ENCODE measurements at places on chromosomes 13 and 19. TPM values are rescaled to one million over a fixed set of nuclear protein-coding genes. Genes with fewer than 3 reads are reported as not detected.

GRCh38 chr19:49071860-49072547 is 495 bp downstream of the KCNA7 start:
- no peak for DNase-seq

DNA sequence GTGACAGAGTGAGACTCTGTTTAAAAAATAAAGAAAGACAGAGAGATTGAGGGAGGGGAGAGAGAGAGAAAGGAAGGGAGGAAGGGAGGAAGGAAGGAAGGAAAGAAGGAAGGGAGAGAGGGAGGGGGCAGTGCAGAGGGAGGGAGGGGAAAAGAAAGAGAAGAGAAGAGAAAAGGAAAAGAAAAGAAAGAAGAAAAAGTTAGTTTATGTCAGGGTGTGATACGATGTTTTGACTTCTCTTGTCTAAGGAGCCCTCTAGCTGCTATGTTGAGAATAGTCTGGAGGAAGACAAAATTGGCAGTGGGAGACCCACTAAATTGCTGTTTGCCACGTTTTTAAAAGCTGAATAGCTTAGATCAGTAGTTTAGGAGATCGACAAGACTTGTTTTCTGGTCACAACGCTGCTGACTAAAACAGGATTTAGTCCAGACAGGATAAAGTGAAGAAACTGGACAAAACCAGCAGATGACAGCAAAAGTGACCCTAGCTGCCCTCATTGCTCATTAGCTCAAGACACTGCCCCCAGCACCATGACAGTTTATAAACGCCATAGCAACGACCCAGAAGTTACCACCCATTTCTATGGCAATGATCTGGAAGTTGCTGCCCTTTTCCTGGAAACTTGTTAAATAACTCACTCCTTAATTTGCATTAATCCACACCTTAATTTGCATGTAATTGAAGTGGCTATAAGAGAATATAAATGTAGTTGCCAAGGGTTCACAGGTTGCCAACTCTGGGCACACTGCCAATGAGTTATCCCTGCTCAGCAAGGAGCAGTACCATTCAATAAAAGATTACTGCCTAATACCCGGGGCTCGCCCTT is 11.1 kb downstream of the TEX101 start:
- peak; percentile 18 for DNase-seq

DNA sequence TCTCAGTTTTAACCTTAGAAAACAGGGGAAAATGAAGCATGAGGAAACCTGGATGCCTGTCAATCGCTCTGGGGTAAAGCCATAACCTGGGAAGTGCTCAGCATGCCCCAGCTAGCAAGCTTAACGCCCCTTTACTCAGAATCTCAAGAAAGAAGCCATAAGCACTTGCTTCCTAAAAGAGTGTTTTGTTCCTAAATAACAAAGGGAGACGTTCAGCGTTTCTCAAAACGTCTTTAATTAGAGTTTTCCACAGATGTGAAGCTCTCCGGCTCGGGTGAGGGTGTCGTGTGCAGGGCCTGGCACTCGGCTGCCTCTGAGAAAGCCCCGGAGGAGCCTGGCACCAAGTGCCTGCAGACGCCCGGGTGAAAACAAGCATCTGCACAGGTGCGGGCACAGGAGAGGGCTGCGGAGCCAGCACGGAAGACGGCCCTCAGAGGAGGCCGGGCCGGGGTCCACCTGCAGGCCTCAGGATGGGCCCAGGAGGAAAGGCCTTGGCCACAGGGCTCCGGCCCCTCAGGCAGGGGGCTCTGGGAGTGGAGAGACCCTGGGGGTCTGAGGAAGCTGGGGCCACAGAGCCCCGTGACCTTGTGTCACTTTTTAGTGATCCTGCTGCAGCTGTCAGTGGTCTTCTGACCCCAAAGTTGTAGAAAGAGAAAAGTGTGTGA is 6.2 kb downstream of the GAS6 start:
- no peak for DNase-seq

DNA sequence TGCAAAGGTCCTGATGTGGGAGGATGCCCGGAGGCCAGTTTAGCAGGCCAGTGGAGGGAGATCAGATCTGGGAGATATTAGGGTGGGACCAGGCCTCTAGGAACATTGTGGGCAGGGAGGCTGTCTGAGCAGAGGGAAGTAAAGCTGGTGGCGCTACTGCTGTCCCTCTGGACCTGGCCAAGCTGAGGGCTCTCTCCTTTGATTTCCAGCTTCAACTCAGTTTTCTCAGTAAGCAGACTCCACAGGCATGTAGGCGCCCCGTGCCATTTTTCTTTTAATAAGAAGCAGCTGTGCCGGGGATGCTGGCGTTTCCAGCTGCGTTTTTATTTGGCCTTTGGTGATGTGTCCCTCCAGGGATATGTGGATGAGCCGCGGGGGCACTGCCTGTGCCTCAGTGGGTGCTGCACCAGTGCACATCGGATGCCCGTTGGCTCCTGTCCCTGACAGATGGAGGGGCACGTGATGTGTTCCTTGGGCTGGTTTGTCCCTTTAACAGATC is 6.7 kb downstream of the DNM2 start:
- DNase-seq, result no peak

Gene ZNF729
- total RNA-seq, result not detected

Gene SPRY2
- total RNA-seq, result 26.4 TPM
